Stimulated activated CD8-positive, alpha-beta memory T cell treated with anti-CD3 and anti-CD28 coated beads, Interleukin-4, amount 100 ng/mL, for 1 hour (primary cell): ENCODE measurements at places on chromosomes 5 and 9.

GRCh38 chr9:136342181-136343120 lies 15.1 kb downstream of the GPSM1 start:
- peak; percentile 42 for DNase-seq

GRCh38 chr5:75044406-75044805 lies 8.0 kb downstream of the GCNT4 start:
- DNase-seq, result no peak

GRCh38 chr5:74382987-74383593 lies 257.4 kb downstream of the ENC1 start:
- DNase-seq, result no peak

DNA sequence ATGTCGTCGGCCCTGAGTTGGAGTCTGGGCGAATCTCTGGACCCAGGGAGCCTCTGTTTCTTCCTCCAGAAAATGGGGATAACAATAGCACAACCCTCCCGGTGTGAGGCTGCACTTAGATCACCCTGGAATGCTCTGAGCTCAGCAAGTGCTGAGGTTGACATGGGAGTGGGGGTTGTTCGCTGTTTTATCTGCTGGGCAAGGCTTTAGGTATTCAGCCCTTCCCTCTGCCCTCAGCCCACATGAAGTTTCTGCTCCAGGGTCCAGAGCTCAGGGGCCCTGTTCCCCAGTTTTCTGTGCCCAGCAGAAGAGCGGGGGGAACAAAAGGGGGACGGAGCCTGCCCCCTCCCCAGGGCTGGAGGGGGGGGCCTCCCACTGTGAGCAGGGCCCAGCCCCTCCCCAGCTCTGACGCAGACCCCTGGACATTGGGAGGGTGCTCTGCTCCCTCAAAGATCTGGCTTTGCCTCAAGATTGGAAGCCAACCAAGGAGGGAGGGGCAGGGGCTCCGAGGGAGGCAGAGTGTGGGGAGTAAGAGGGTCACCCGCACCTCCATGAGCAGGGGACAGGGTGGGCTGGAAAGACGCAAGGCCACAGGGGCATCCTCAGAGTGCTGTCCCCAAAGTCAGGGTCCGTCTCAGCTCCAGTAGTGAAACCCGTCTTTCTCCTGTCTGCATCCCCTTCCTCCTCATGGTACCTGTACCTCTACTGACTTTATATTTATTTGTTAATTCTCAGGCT lies 215.6 kb downstream of the C9orf50 start:
- no peak for DNase-seq

DNA sequence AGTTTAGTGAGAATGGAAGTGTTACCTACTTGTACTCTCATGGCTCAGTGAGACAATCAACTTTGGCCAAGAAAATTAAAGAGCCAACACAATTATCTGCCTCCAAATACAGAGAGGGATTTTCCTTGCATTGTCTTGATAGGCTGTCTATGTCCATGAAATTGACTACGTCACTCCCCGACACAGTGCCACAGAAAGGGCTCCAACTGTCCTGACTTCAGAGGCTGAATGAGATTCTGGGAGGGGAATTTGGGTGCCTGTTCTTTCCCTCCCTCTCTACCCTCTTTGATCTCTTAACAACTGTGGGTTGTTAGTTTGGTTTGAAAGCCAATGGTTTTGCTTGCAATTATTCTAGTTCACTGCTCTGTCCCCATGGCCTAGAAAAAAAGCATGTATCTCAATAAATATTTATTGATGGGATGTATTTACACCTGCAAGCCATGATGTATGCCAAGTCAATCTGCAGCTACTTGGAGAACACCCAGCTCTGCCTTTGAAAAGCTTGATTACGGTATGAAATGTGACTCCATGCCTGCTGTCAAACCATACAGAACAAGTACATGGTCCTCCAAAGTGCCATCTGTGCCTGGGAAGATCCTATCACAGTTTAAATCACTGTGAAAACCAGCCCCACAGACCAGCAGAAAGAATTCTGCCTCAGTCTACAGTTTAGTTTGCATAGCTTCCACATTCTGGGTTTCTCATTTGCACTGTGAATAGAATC lies 37.3 kb downstream of the CAPSL start:
- no peak for DNase-seq

DNA sequence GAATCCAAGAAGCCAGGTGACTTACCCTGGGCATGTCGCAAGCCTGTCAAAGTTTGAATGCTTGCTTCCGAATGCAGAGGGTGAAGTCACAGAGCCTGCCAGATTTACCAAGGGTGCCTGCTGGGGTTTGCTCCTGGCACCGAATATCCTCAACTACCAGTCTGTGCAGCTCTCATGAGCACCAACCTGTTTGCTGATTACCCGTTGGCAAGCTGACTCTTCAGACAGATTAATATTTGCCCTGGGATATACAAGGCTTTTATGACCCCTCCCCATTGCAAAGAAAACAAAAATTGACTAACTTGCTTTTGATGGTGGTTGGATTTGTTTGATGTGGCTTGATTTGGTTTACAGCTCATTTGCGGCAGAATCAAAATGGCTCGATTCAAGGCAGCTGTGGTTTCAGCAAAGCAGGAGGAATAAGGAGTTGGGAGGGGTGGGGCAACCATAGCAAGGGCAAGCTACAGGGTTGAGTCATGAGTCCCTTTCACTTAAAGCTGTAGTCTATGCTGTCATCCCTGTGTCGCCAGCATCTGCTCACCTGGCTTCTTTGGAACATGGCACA lies 82.3 kb upstream of the AGXT2 start:
- no peak for DNase-seq

DNA sequence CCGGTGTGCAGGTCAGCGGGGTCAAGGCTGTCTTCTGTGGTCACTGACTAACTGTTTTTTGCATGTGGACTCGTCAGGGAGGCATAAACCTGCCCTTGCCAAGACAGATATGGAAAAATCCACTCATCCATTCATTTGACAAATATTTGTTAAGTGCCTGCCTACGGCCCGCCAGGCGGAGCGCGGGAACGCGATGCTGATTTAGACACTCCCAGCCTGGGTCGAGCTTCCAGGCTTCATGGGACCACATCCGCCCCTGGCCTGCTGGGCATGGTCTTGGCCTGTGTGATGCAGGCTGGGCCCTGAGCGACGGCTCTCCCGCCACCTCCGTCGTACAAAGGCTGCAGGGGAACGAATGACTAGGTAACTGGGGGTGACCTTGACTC lies 18.1 kb downstream of the MYMK start:
- DNase-seq, result no peak

GRCh38 chr5:75167345-75167744 lies 69.3 kb downstream of the ANKRD31 start:
- no peak for DNase-seq

GRCh38 chr9:121372239-121373010 lies 2.4 kb upstream of the STOM start:
- no peak for DNase-seq

- DNase-seq, result no peak
Observed at GRCh38 chr5:66595756-66596635, at the start of gene MAST4. MAST4 (plus strand) TSS chr5:66596393; CDS start chr5:66596656, 263 bp downstream.

- no peak for DNase-seq
Observed at GRCh38 chr5:150485693-150486401, 22.1 kb upstream of the NDST1 start.

GRCh38 chr5:132905938-132906337 lies 32.5 kb downstream of the LEAP2 start:
- no peak for DNase-seq

DNA sequence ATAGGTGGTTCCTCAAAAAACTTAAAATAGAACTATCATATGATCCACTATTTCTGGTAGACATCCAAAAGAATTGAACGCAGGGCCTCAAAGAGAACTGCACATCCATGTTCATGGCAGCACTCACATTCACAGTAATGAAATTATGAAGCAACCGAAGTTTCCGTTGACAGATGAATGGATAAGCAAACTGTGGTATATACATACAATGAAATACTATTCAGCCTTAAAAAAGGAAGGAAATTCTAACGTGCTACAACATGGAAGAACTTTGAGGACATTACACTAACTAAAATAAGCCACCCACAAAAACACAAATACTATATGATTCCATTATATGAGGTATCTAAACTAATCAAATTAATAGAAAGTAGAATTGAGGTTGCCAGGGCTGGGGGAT lies 18.5 kb downstream of the CENPK start:
- DNase-seq, result no peak

GRCh38 chr5:178240341-178240741 lies 7.7 kb upstream of the PHYKPL start:
- DNase-seq, result no peak

- no peak for DNase-seq
Observed at GRCh38 chr9:14768405-14769229, 46.1 kb upstream of the CER1 start.

DNA sequence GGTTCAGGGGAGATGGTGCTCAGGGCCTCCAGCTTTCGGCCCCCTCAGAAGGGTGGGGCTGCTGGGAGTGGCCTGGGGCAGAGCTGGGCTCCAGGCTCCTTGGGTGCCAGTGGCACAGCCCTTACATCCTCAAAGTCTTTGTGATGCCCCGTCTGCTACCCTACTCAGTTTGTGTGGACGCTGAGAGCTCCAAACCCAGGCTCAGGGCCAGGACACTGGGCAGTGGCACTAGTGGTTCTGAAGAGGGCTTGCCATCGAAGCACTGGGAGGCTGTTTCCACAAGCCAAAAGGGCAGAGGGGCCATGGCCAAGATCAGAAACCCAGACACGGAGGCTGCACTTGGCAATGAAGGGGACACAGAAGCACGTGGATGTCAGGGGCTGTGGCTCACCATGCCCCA lies 99.1 kb downstream of the GABBR2 start:
- DNase-seq, result no peak

DNA sequence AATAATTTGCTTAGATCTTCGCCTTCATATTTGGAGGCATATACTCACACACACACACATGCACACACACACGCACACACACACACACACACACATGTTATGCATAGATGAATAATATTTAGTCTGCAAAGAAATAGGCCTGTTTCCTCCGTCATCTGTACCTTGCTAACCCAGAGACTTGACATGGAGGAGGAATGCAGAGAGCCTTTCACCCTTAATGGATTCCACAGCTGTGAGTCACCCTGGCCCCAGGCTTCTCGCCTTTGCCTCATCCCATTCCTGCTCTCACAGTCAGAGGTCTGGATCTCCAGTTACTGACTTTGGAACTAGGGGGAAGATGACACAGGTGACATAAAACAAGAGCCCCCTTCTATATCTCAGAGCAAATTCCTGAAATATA lies 29.7 kb downstream of the ZNF462 start:
- DNase-seq, result no peak

- DNase-seq, result no peak
Observed at GRCh38 chr5:94945656-94946055, 327.2 kb downstream of the SLF1 start.

DNA sequence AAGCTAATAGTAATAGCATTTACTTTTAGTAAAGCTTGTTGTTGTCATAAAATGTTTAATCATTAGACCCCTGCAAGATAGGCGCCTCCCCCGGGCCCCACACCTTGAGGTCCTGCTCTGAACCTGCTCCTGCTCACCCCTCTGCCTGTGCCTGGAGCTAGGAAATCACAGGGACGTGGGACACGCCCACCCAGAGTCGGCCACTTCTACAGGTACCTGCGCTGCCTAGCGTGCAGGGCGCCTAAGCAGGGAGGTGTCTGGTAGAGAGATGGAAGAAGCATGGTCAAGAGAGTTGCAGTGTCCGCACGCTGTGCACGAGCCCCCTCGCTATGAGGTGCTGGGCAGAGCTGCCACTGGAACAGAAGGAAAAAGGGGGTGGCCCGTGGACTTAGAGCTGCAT lies 52.6 kb downstream of the HINT1 start:
- DNase-seq, result no peak

GRCh38 chr5:159547466-159548195 lies 217.3 kb upstream of the IL12B start:
- DNase-seq, result no peak

DNA sequence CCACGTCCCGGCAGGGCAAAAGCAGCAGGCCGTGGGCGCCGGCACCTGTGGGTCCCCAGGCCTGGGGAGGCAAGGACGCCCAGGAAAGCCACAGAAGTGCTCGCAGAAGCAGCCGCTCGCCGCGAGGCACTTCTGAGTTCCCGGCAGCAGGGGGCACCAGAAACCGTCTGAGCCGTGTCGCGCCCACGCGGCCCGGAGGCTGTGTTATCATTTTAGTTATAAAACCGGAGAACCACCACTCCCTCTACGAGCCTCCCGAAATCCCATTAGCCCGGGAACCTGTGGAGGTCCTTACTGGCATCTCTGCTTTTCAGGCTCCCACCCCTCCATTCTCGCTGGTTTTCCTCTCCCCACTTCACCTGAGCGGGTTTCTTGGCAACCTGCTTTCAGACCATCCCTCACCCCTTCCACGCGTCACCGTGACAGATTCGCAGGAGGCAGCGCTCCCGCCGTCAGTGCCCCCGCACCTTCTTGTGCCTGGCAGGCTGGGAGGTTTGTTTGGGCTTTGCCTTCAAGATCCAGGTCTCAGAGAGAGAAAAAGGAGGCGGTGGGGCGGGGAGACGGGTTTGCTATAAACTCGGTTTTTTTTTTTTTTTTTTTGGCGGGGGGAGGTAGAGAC lies 2.3 kb downstream of the GDNF start:
- DNase-seq, result no peak

GRCh38 chr9:95447660-95448420 lies 68.9 kb downstream of the PTCH1 start:
- no peak for DNase-seq

GRCh38 chr9:129204840-129205239 lies 26.8 kb upstream of the IER5L start:
- no peak for DNase-seq

DNA sequence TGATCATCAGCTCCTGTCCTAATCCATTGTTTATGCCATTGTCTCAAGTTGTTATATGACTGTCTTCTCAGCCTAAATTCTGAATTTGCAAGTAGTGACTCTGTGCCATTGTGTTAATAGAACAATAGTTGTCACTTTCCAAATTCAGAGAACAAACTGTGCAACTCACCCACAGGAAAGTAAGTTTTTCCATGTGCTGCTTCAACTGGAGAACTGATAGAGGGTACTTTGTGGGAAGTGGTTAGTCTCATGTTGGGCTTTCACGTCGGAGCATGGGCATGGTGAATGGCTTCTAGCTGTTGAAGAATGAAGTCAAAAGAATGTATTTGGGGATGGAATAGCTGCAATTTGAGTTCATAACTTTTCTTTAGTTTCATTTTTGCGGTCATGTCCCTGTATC lies 146.0 kb downstream of the CD180 start:
- DNase-seq, result no peak

- no peak for DNase-seq
Observed at GRCh38 chr9:109163194-109163593, 3.9 kb downstream of the FRRS1L start.

GRCh38 chr9:127652733-127653132 lies 40.7 kb downstream of the STXBP1 start:
- no peak for DNase-seq

DNA sequence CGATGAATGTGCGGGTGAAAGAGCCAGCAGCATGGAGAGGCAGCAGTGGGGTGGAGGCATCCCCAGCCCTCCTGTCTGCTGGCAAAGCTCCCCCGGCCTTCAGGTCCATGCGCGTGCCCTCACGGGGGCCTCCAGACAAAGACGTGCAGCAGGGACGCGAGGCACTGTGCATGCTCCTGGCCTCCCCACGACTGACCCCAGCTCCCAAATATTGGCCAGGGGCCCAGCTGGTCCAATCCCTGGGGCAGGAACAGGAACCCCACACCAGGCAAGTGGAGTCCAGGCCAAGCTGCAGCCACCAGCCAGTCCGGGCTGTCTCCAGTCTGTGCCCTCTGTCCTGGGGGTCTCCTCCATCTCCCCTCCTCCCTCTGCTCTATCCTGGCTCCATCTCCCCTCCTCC lies 33.5 kb upstream of the LRRC14B start:
- DNase-seq, result no peak

GRCh38 chr5:65141493-65141892 lies 340.2 kb downstream of the ADAMTS6 start:
- DNase-seq, result no peak
